ENCODE measurements at places on chromosomes 3 and 15.

- no peak for DNase-seq
Measured at GRCh38 chr3:114606336-114606735, 312.5 kb downstream of the TIGIT start.

- peak; percentile 40 for DNase-seq
Measured at GRCh38 chr15:52208306-52208946, 17.2 kb upstream of the GNB5 start.

GRCh38 chr3:69250014-69250413 is 127.6 kb upstream of the LMOD3 start:
- DNase-seq, result no peak

- DNase-seq, result peak; percentile 24
Measured at GRCh38 chr15:49471733-49472132, 48.7 kb downstream of the FGF7 start.

GRCh38 chr3:45041666-45042065 is 15.6 kb downstream of the CLEC3B start:
- DNase-seq, result no peak

- no peak for DNase-seq
Measured at GRCh38 chr15:78212546-78213424, 21.6 kb downstream of the ACSBG1 start.

DNA sequence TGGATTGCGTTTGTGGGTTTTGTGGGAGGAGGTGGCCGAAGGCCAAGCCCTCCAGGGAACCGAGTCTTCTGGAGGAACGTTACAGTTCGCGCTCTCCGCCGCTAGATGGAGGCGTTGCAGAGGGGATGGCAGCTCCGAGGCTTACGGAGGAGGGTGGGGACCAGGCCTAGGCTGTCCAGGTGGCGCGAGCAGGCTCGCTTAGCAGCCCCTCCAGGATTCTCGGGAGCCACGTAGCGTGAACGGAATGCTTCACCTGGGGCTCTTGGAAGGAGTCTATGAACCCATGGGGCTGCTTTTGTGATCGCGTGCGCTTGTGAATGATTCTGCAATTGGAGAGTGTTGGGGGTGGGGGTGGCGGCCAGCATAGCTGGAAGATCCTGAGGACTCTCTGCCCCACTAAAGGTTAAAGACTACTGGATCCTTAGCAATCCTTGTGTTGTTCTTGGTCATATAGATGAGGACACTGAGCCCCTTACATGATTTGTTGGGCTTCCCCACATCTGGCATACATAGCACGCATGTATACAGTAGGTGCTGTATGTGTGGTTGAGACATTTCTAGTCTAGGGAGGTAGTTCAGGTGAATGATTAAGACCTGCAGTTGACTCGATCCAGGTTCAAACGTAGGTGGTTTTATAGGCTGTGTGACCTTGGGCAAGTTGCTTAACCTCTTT is 25.7 kb downstream of the FAM3D start:
- peak; percentile 54 for DNase-seq

DNA sequence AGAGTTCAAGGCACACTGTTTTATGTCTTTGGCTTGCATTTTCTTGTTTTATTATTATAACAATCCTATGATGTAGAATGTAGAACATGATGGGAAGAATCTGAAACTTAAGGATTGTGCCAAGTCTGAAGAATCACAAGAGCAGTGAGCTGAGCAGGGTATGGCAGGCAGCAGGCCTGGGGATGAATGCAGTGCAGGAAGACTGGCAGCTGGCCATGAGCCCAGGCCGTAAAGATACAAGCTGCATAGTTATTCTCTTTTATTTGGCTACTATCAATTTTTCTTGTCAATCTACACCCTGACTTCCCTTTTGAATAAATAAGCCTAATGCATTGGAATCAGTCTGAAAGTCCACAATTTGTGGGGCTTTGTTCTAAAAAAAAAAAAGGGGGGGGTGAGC is 89.6 kb upstream of the ARPP21 start:
- no peak for DNase-seq

GRCh38 chr3:88311826-88312225 is 162.1 kb downstream of the C3orf38 start:
- no peak for DNase-seq

- DNase-seq, result no peak
Measured at GRCh38 chr3:138439646-138440045, 5.2 kb downstream of the ESYT3 start.

DNA sequence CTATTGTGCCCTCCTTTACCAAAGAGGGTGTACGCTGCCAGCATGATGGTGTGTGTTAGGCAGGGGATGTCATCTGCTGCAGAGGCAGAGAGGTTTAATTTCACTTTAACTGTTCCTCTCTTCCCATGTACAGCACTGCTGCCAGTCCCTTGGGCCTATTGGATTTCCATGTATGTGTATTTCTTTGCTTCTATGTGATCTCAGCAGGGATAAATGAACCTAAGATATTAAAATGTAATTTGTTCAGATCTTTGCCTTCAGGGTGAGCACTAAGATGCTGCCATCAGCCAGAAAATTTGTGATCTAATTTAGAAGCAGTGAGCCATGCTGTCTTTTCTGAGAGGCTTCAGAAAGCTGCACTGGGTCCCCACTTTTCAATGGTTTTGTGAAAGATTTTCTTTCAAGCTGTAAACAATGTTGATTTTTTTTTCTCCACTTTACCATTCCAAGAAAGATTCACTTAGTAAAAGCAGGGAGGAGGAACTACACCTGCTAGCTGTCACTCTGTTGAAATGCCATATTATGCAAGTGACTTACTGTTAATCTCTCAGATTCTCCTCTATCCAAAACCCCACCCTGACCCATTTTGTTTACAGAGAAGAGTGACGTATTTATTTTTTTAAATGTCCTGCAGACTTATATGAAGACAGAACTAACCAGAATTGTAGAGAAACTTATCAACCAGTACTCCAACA is 261.9 kb downstream of the TBL1XR1 start:
- no peak for DNase-seq

- DNase-seq, result no peak
Measured at GRCh38 chr3:27540231-27540630, 56.0 kb upstream of the SLC4A7 start.

GRCh38 chr15:39627451-39628143 is 46.7 kb downstream of the THBS1 start:
- no peak for DNase-seq

DNA sequence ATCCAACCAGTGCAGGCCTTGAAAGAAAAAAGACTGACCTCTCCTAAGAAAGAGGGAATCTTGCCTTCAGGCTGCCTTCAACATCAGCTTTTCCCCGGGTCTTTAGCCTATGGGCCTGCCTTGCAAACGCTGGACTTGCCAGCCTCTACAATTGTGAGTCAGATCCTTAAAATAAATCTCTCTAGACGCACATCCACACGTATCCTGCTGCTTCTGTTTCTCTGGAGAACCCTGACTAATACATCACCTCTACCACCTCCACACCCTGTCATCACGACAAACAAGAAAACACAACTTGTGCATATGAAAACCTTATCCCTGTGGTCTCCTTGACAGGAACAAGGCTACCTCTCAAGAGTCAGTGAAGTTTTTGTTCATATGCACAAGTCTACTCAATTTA is 11.8 kb downstream of the CYFIP1 start:
- DNase-seq, result no peak

GRCh38 chr3:10272977-10273376 is 19.8 kb downstream of the GHRL start:
- no peak for DNase-seq

Measured in uterus (tissue), 4 donors.